CD4-positive, alpha-beta T cell (primary cell): ENCODE measurements at places on chromosomes 11 and 22.

GRCh38 chr11:76598426-76598839 lies 72.1 kb downstream of the LRRC32 start:
- H3K27ac ChIP-seq = no peak overlapping the region
- no peak overlapping the region for H3K4me3 ChIP-seq
- no peaks in the 10 kb centered on the region for H3K36me3 ChIP-seq
- H3K27me3 ChIP-seq = no peaks in the 10 kb centered on the region

GRCh38 chr11:26219183-26220117 lies 112.5 kb upstream of the ANO3 start:
- no peaks in the 10 kb centered on the region for H3K4me1 ChIP-seq
- H3K27me3 ChIP-seq = no peaks in the 10 kb centered on the region

DNA sequence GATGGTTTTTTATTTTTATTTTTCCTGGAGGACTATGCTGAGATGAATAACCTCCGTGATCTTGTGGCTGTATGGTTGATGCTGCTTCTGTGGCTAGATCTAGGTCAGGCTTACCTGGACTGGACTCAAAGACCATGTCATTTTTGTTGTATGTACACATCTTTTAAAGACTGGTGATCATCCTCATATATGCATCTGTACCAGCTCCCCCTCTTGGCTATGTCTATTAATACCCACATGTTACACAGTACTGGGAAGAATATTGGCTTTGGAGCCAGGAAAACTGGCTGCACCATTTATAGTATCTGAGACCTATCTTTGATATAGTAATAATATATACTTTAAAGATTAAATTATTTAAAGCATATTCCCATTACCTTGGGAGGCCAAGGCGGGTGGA lies 18.4 kb upstream of the PITPNB start:
- H3K36me3 ChIP-seq = no peaks in the 10 kb centered on the region
- no peak for DNase-seq
- H3K4me1 ChIP-seq = no peaks in the 10 kb centered on the region
- H3K27me3 ChIP-seq = no peaks in the 10 kb centered on the region
- H3K27ac ChIP-seq = no peak overlapping the region

DNA sequence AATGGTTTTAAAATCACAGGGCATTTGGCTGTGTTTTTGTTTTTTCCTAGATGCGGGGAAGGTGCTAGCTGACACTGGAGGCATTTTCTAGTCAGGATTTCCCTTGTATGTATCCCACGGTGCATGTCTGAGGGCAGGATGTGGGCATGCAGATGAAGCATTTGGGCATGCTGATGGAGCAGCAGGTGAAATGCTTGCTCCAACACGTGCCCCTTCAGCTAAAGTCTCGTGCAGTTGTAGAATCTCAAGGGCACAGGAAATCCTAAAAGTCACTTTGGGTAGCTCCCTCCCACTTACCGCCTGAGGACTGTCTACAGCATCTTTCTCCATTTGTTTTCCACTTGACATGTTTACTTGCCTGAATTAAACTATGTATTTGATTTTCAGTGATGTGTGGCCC lies 429.4 kb upstream of the B3GAT1 start:
- H3K36me3 ChIP-seq = no peaks in the 10 kb centered on the region
- peaks cover 2% of the 10 kb centered on the region for H3K27me3 ChIP-seq
- no peak for DNase-seq
- H3K4me3 ChIP-seq = no peak overlapping the region

DNA sequence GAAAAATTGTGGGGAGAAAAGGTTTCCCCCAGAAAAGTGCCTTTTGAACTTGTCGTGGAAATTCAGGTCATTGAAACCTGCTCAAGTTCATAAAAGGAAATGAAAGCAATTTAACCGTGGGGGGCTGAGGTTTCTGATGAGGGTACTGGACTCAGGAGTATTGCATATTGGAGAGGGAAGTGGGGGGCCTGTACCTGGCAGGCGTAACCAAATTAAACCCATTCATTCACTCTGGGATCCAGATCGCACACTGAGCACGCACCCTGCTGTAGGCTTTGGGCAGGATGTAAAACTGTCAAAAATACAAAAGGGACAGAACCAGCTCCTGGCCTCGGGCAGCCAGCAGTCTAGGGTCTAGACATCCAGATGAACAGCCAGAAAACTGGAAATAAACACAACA lies 1517.4 kb downstream of the BRD1 start:
- H3K27ac ChIP-seq = no peak overlapping the region
- no peaks in the 10 kb centered on the region for H3K36me3 ChIP-seq
- H3K4me3 ChIP-seq = no peak overlapping the region
- no peaks in the 10 kb centered on the region for H3K27me3 ChIP-seq
- no peaks in the 10 kb centered on the region for H3K4me1 ChIP-seq
